Stimulated activated CD4-positive, alpha-beta T cell treated with anti-CD3 and anti-CD28 coated beads, Interleukin-4, amount 100 ng/mL, for 4 hours (primary cell): ENCODE measurements at places on chromosomes 2 and 18.

- DNase-seq = no peak
These were observed 19.4 kb downstream of the SFTPB start for GRCh38 chr2:85648619-85649018.

DNA sequence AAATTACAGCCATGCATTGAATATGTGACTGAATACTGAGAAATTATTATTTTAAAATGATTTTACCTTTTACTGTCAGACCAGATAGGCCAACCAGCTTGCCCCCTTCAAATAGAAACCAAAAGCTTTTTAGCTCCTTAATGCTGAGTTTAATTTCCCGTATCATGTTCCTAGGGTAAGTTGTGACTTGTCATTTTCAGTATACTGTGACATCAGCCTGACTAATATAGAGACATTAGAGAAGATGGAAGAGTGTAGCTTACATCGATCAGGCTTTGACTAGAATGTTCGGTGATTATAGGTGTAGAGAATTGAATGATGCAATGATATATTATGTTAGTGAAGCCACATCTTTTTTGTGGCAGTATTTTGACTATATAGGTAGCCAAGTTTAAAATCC, 50.6 kb upstream of the ZEB2 start:
- no peak for DNase-seq

- DNase-seq = no peak
These were observed 1662.9 kb downstream of the SUCLG1 start for GRCh38 chr2:82796132-82796531.

DNA sequence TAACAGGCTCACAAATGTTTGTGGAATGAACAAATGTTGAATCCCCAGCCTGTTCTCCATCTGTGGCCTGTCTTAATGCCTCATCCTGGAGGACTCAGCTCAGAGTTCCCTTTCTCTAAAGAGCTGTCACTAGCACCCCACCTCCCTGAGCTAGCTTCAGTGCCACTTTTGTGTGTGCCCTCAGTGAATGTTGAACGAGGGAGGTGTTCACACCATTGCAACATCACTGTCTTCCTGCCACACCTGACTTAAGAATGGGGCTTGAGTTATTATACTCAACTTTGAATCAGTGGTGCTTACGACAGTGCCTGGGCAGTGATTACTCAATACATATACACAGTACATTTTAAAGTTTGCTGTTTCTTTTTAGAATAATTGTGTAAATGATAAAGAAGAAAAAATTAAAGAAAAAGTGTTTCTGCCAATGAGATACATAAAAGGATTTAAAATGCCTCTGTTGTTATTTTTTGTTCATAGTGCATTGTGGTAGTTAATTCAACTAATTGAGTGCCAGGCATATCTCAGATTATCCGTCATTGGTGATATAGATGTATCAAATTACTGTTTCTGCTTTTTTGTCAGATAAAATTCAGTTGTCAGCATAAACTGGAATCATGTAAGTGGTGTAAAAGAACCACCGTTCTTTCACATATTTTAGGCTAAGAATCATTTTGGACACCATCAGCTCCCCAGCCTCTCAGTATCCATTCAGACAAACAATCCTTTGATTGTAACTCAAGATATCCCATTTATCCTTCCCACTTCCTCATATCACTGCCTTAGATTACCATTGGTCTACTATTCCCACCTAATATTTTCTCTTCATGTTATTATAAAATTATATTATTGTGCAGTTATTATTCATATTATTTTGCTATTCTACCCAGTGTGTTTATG, 304.7 kb downstream of the PTPRM start:
- no peak for DNase-seq

DNA sequence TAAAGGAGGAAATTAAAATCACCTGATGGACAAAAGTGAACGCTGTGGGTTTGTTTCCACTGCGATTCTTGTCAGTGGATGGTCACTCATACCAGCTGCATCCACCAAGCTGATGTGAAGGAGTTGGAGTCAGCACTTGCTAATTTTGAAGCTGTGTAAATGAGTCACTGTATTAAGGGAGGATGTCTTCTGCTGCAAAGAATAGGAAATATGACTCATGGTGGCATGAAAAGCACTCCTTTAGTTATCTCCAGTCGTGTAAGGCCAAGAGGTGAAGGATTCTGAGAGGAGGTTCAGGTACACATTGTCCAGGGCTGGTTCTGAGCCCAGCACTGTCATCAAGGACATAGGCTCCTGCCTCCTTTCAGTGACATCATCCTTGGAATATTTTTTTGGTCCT, 71.7 kb upstream of the SKOR2 start:
- DNase-seq = no peak

DNA sequence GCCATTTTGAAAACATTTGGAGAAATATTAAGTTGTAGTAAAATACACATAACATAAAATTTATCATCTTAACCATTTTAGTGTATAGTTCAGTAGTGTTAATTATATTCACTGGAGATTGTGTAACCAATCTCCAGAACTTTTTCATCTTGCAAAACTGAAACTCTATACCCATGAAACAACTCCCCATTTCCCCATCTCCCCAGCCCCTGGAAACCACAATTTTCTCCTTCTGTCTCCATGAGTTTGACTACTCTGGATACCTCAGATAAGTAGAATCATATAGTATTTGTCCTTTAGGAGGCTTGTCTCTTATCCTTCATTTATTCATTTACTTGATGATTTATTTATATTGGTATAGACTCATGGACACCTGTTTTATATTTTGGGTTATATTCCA, 392.9 kb downstream of the SETBP1 start:
- DNase-seq = no peak

DNA sequence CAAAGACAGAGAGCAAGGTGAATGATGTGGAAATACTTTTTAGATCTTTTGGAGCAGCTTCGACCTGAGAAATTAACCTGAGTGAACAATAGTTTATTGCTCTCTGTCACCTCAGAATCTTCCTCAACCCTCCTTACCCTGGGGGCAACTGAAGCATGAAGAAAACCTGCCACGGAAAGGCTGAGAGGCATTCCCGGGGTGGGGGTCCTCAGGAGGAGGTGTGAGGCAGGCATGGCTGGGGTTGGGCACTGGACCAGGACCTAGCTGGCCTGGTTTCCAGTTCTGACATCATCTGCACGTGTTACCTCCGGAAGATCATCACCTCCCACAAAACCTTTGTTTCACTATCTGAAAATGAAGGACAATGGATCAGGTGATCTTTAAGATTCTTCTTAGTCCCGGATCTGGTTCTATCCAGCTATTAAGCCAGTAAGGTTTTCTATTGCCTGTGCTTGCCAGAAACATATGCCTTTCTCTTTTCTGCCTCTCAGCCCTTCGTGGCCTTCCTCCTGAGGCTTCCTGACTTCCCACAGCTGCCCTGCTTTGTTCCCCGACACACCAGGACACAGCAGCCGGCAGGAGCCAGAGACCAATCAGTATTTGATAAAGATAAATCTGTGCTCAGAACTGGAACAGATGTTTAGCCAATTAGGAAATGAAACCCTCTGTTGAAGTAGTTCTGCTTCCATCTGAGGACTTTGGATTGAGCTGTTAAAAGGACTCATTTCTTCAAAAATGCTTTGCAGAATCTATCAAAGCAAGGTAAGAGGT, 232.5 kb downstream of the TDRD15 start:
- no peak for DNase-seq

- DNase-seq = peak; percentile 59
These were observed 115.1 kb downstream of the DTNB start for GRCh38 chr2:25558262-25558661.

GRCh38 chr2:83742117-83742782, 716.8 kb downstream of the SUCLG1 start:
- no peak for DNase-seq

- no peak for DNase-seq
These were observed 86.3 kb upstream of the FAM136A start for GRCh38 chr2:70388128-70388527.

GRCh38 chr18:38644875-38645641, 1079.5 kb upstream of the CELF4 start:
- no peak for DNase-seq

- DNase-seq = no peak
These were observed 3.1 kb upstream of the PRKAG3 start for GRCh38 chr2:218834685-218835084.

DNA sequence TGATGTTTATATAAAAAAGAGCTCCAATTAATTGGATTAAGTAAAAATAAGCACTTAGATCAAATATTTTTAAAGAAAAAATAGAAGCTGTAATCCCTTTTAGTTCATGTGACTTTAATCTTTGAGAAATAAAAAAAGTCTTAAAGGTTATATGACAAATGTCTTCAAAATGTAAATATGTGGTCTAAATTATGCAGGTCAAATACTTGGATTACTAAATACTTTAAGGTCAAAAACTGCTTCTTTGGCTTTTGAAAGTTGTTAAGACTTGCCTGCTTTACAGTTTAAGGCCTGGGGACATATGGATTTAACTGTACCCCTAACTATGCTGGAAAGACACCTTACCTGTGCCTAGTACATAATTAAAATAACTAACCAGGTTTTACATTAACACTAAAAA, 15.5 kb upstream of the PDK1 start:
- DNase-seq = no peak

DNA sequence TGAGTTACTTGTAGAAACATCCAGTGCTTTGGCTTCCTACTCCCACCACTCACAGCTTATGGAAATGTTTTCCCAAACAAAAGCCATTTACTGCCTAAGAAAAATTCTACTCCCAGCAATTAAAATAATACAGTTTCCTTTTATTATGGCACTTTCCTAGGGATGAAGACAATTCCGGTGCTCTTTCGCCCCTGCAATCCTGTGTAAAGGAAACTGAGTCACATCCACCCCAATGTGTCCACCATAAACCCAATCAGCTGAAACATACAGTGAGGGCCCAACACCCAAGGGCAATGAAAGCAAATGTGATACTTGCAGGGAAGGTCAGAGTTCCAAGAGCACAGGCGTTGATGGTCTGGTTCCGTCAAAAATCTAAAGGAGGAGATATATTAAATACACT, 62.0 kb upstream of the ST3GAL5 start:
- no peak for DNase-seq

- DNase-seq = no peak
These were observed 49.0 kb upstream of the TWSG1 start for GRCh38 chr18:9285604-9286003.

DNA sequence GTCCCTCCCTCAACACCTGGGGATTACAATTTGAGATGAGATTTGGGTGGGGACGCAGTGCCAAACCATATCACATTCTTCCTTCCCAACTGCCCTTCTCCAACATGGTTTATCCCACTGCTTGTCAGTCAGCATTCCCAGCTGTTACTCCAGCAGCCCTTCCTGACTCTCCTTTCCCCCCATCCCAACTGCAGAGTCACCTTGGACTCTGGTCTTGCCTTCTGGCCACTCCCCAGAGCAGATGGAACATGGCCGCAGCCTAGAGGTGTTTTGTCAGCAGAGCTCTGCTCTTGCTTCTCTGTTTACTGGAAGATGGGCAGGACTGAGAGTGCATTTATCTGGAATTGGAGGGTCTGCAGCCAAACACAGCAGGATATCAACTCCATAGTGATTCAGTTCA, 51.2 kb upstream of the MEX3C start:
- DNase-seq = no peak

- DNase-seq = no peak
These were observed 27.5 kb downstream of the SATB2 start for GRCh38 chr2:199430214-199430613.

GRCh38 chr2:196274387-196274809, 103.0 kb upstream of the STK17B start:
- no peak for DNase-seq

DNA sequence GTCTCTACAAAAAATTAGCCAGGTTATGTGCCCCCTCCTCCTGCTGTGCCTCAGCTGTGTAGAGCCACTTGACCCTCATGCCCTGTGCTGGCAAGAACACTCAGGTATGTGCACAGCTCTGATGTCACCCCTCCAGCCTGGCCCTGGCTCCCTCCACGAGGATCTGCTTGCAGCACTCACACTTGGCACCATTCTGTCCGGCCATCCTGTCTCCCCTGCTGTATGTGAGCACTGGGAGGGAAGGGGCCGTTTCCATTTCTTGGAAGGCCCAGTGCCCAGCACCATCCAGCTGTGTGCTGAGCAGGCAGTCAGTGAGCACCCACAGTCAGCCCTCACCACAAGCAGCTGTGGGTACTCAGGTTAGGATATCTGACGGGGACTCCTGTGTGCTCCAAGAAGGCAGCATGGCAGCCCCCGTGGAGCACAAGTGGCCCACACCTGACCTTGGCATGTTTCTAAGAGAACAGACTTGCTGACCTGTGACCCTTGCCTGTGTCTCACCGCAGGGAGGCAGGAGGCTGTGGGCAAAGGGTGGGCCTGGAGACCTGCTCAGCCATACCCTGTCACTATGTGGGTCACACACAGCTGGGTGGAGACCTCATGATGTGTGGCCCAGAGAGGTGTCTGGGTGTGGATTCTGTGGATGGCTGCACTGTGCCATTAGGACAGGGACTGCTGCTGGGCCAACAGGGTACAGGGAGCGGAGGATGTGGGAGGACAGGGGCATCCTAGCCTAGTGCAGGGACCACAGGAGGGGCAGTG, 31.5 kb downstream of the USP34 start:
- DNase-seq = no peak

DNA sequence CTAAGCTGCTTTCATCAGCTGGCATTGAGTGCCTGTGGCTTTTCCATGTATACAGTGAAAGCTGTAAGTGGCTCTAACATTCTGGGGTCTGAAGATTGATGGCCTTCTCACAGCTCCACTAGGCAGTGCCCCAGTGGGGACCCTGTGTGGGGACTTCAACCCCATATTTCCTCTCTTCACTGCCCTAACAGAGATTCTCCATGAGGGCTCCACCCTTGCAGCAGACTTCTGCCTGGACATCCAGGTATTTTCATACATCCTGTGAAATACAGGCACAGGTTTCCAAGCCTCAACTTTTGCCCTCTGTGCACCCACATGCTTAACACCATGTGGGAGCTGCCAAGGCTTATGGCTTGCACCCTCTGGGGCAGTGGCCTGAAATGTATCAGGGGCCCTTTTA, 188.2 kb upstream of the SYT4 start:
- DNase-seq = no peak

GRCh38 chr2:219056896-219057708, 3.6 kb downstream of the IHH start:
- DNase-seq = no peak

- no peak for DNase-seq
These were observed 187.5 kb upstream of the SALL3 start for GRCh38 chr18:78792094-78792493.

- no peak for DNase-seq
These were observed 265.0 kb upstream of the PARD3B start for GRCh38 chr2:204280262-204280668.

DNA sequence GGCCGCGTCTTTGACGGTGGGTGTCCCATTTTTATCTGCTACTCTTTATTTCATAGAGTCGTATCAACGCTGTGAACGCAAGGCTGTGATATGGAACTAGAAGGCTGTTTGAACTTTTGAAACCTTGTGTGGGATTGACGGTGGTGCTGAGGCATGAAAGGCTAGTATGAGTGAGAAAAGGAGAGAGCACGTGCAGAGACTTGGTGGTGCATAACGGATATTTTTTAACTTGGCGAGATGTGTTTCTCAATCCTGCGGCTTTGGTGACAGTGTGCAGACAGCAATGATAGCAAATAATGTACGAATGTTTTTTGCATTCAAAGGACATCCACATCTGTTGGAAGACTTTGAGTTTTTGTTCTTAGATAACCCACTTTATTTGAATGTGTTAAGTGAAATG, 6.2 kb downstream of the HES6 start:
- DNase-seq = no peak
